ENCODE measurements at places on chromosomes 2 and 18.

- no peak for DNase-seq
Measured at GRCh38 chr2:111884592-111884964, 585 bp upstream of the ANAPC1 start.

DNA sequence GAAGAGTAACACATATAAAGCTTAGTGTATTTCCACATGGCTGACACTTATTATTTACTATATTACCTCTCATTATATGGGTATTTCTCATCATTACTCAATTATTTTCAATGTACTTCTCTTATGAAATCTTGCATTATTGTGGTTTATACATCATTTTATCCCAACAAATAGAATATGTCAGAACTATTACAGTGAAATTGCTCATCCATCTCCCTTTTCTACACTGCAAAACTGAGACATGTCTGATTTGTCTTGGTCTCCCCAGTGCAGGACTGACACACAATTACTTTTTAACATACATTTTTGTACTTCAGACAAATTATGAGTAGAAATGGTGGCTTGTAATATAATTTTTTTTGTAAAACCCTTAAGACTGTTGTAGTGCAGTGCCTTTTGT lies 600.9 kb downstream of the PLCL1 start:
- no peak for DNase-seq

GRCh38 chr2:164151522-164151921 lies 415.7 kb upstream of the FIGN start:
- DNase-seq: no peak

- no peak for DNase-seq
Measured at GRCh38 chr2:148642112-148642744, 2.3 kb upstream of the EPC2 start.

DNA sequence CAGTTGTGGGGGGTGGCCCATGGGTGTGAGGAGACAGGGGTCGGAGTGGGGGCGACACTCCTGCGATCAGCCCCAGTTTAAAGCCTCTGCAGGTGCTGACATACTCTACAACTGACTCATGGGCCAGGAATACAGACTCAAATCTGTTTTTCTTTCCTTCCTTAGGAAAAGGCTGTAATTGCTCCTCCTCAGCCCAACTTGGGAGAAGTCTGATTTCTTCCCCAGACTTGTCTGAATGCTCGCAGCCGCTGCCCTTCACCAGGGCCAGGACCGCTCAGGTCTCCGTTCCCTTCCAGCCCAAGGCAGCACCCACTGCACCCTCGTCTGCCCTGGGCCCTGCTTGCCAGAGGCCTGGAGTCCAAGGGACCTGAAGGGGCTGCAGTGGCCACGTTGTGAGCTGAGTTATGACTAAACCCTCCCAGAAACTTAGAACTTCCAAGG lies 41.3 kb downstream of the RHOB start:
- no peak for DNase-seq

DNA sequence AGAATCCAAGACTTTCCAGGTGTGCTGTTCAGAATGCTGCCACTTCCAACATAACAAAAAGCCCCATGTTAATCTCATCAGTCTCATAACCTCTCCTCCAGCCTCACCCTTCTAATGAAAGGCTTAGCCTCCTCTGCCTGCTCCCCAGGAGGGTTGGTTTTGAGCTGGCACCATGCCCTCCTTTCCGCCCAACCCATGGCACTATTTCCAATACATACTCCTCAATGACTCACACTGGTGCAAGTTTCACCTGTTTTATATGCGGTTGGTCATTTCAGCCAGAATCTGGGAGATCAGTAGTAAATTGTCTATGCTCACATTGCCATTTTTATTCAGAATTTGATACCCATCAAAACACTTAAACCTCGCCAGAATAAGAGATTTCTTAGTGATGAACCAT lies 157.6 kb upstream of the NRP2 start:
- DNase-seq: no peak

DNA sequence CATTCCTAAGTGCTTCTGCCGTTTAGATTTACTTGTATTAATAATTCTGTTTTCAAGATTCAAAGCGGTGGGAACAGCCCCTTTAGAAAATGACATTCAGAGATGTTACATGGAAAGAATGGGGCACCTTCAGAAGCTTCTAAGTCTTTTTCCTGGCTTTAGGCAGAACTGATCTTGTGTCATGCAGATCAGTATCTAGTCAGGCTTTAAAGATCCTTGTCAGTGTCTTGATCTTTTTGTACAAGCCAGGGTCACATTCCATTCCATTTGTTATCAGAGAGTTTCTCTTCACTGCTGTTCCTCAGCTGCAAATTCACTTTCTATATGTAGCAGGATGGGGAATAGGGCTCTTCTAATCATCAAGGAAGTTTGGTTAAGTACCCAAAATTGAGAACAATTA lies 275.3 kb downstream of the DCC start:
- no peak for DNase-seq

DNA sequence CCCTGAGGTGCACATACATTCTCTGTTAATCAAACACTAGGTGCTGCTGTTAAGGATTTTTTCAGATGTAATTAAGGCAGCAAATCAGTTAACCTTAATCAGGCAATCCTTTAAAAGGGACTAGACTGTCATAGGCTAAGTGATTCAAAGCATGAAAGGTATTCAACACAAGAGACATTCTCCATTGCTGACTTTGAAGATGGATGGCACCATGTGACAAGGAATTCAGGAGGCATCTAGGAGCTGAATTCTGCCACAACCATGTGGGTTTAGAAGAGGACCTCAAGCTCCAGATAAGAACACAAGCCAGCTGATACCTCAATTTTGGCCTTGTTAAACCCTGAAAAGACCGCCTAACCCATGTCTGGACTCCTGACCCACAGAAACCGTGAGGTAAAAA lies 84.0 kb downstream of the SMAD2 start:
- no peak for DNase-seq

- DNase-seq: no peak
Measured at GRCh38 chr2:126932529-126932928, 33.8 kb downstream of the TEX51 start.

DNA sequence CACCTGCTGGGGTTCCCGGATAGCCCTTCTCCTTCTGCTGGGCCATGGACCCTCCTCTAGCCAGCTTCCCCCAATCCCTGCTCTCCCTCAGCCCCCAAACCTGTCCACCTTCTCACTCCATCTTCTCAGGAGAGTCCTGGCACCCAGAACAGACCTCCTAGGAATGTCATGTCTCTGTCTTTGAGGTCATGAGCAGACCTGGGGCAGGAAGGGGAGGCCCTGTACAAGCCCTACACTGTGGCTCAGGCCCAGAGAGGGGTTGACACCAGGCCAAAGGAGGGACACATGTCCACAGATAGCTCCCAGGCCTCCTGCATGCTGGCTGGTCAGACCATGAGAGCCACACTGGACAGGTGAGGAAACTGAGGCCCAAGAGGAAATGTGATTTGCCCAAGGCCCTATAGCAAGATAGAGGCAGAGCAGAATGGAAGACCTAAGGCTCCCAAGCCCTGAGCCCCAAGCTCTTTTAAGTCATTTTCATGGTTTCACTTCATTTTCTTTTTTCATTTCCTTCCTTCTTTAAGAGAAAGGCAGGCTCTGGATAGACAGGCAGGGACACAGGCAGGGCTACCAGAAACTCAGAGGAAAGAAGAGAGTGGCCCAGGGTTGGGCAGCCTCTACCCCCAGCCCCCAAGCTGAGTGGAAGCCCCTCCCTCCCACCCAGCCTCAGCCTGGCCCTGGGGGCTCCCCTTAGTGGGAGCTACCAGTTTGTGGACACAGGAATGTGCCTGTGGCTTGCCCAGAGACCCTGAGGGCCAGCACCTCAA lies 159.7 kb downstream of the SMAD7 start:
- no peak for DNase-seq

DNA sequence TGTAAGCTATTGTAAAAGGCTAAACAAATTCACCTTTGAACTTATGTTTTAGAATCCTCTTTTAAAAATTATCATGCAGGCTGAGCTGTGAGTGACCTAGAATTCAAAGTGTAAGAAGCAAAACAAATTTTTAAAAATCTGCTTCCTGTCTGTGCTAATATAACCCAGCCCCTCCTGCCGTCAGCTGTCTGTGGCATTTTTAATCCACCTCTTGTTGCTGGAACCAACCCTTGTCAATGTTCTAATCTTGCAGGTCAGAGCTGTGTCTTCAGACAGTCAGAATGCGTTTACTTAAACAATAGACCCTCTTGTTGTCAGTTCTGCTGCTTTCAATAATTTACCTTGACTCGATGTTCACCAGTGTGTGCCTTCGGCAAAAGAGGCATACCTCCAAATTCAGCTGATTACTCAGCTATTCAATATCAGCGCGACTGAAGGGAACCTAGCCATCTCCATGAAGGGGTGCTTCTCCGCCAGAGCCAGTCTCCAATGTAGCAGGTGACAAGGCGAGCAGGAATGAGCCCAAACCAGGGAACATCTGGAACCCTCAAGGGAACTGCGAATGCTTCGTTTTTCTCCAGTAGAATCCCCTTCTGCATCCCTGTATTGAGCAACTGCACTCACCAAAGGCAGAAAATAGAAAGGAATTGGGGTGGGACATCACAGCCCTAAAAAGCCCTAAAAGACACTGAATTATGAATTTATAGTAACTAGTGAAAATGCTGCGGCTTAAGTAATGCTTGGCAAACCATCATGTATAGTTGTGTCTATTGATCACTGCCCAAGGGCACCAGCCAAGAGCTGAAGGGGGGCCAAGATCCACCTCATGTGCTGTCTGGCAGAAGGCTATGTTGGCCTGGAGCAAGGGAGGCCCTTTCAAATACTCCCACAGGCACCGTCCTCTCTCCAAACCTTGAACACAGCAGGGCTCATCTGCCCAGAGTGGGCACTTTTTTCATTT lies 62.5 kb downstream of the LYPD6B start:
- no peak for DNase-seq

GRCh38 chr2:33583194-33583938 lies 15.7 kb downstream of the FAM98A start:
- no peak for DNase-seq
